ENCODE measurements at places on chromosomes 7 and 10.

- no peak for DNase-seq
Measured at GRCh38 chr7:30154111-30154587, 19.4 kb downstream of the MTURN start.

GRCh38 chr7:50304911-50305582 lies 531 bp downstream of the IKZF1 start:
- DNase-seq: no peak

DNA sequence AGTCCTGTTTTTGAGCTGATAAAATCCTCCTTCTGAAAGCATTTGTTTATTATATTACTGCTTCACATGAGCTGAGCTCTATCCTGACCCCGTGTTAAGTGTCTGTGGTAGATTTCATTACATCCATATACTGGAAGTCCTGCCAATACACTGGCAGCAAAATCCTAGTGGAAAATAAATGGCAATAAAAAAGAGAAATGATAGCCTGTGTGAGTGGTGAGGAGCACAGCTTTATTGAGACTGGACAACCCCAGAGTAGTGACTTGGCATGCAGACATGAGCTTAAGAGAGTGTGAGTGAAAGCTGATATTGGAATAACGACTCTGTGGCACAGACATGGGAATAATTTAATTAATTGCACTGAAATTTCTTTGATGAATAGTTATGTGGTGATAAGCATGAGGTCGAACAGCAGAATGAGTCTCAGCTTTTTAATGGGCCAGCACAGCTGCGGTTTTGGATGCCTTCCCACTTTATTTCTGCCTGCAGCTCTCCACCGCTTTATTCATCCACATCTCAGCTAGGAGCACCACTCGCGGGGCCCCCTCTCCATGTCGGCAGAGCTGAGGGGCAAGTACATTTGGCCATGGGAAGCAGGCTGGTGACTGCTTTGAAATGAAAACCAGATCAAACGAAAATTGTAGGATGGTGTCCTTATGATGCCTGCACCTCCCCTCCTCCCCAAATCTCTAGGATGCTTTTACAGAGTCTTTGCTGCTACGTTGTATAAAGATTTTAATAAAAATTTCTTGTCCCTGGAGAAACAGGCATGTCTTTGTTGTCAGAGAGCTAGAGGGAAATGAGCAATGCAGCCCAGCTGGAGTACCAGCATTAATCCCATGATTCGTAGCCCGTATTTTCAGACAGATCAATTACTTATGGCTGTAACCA lies 494.3 kb downstream of the AUTS2 start:
- DNase-seq: no peak

DNA sequence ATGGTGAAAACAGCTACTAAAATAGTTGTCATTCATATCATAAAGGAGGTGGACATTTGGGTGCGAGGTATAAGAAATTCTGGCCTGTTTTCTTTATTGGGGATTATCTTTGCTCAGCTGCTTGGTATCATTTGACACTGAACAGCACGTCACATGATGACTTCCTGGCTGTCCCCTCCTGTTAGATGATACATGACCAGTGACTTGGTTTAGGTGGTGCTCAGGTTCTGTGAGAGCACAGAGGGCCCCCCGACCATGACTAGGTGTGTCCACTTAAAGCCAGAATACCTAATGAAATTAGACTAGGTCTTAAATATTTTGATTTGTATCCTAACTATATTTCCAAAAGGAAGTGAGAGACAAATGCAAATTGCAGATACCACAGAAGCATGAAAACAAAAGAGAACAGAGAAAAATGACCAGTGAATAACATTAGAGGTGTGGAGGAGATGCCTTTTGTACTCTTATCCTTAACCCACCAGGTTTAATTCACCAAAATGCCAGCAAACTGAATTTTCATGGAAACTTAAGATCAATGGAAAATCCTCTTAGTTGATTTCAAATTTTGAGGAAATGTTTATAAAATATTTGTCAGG lies 50.6 kb upstream of the GJD4 start:
- no peak for DNase-seq

GRCh38 chr10:29613791-29614190 lies 21.0 kb downstream of the SVIL start:
- no peak for DNase-seq

DNA sequence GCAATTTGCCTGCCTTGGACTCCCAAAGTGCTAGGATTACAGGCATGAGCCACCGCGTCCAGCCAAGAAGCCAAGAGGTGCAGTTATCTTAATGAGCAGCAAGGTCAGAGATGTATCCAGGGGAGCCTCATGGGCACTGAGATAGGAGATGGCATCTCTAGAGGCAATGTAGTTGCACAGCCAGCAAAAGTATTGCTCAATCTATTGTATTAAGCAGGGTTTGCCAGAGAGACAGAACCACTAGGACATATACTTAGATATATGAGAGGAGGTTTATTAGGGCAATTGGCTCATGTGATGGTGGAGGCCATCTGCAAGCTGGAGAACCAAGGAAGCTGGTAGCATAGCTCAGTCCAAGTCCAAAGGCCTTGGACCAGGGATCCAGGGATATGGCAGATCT lies 16.3 kb upstream of the VPS26A start:
- no peak for DNase-seq

- DNase-seq: no peak
Measured at GRCh38 chr10:126634911-126635310, 35.6 kb downstream of the C10orf90 start.

Measured in stimulated activated CD4-positive, alpha-beta T cell treated with anti-CD3 and anti-CD28 coated beads, Interleukin-1b, Interleukin-23, amount 100 ng/mL, for 1 hour (primary cell).